ENCODE measurements at places on chromosomes 2 and 18.

GRCh38 chr18:77865853-77866252 lies 616.2 kb downstream of the GALR1 start:
- DNase-seq = no peak

GRCh38 chr2:216960671-216961268 lies 100.9 kb upstream of the TNP1 start:
- no peak for DNase-seq

- no peak for DNase-seq
These were observed 278.0 kb upstream of the EPHA4 start for GRCh38 chr2:221850076-221850475.

GRCh38 chr2:33573657-33574056 lies 25.4 kb downstream of the FAM98A start:
- no peak for DNase-seq

- no peak for DNase-seq
These were observed 111.8 kb downstream of the UGGT1 start for GRCh38 chr2:128202791-128203190.

- DNase-seq = no peak
These were observed 308.7 kb downstream of the LRATD1 start for GRCh38 chr2:14941151-14941631.
